ENCODE measurements at places on chromosomes 12 and 14.

GRCh38 chr12:45981075-45981837 lies 9.1 kb downstream of the SCAF11 start:
- no peak for DNase-seq

DNA sequence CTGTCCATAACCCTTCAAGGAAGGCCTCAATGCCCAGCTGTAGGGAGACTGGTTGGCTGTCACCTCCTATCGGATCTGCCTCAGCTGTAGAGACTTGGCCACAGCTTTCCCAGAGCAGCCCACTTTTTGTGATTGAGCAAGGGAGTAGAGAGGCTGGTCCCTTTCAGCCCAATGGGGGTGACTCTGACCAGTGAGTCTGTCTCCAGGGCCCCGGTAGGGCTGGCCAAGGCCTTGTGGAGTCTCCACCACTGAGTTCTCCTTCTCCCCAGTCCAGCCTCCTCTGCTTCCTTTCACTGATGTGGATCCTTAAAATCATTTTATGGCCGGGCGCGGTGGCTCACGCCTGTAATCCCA lies 14.5 kb upstream of the HPD start:
- DNase-seq: no peak

- no peak for DNase-seq
These were observed 208.1 kb downstream of the ZFP36L1 start for GRCh38 chr14:68584786-68585185.

GRCh38 chr12:124808272-124808671 lies 55.4 kb downstream of the SCARB1 start:
- DNase-seq: no peak

GRCh38 chr12:65938807-65939206 lies 114.5 kb downstream of the HMGA2 start:
- DNase-seq: no peak

DNA sequence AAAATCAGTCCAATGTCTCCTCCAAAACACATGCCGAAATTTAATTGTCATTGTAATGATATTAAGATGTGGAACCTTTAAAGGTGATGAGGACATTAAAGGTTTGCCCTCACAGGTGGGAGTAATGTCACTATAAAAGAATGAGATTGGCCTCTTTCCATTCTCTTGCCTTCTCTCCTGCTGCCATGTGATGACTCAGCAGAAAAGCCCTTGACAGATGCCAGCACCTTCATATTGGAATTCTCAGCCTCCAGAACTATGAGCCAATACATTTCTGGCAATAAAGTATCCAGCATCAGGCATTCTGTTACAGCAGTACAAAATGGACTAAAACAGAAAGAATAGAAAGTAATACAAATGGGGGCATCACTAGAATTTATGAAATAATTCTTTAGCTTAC lies 609.7 kb downstream of the SLC16A7 start:
- DNase-seq: no peak

DNA sequence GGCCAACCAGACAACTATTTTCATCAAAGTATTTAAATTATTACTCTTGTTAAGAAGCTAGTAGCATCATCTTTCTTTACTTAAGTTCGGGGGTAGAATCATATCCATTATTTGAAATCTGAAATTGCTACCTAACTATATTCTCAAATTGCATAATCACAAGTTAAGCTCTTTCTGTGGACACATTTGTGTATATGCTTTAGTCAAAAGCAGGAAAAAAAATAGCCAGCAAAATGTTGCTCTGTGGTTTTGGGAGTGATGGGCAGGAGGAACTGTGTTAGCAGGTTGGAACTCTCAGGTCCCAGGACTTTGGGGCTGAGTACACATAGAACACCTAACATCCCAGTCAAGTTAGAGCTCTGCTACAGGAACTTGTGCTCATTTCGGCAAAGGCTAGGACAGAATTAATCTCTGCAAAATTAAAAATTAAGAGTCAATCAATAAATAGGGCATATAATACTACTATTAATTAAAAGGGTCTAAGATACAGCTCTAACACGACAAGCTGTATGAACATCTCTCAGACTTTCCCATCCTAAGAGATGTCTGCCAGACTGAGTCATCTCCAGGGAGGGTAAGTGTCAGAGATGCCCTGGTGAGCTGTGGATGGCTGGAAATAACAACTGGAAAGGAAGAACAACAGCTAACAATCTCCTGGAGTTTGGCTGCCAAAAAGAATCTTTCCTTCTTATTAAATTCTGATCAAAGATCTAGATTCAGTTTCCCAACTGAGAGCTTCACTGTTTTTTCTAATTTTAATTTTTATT lies 203.5 kb upstream of the GZMB start:
- no peak for DNase-seq

DNA sequence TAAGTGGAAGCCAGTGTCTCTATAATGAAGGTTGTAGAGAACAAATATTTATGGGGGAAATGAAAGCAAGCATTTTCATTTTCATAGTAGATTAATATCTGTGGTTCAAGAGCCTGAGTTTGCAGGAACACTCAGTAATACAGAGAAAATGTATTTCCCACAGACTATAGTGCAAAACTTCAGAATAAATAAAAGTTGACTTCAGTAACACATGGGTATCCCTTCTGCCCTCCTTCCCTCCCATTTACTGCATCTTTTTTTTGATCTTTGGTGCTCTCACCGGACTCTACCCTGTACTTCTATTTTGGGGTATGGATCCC lies 75.3 kb upstream of the AMN1 start:
- no peak for DNase-seq

- DNase-seq: no peak
These were observed 273.9 kb downstream of the TMEM132D start for GRCh38 chr12:129629901-129630300.

DNA sequence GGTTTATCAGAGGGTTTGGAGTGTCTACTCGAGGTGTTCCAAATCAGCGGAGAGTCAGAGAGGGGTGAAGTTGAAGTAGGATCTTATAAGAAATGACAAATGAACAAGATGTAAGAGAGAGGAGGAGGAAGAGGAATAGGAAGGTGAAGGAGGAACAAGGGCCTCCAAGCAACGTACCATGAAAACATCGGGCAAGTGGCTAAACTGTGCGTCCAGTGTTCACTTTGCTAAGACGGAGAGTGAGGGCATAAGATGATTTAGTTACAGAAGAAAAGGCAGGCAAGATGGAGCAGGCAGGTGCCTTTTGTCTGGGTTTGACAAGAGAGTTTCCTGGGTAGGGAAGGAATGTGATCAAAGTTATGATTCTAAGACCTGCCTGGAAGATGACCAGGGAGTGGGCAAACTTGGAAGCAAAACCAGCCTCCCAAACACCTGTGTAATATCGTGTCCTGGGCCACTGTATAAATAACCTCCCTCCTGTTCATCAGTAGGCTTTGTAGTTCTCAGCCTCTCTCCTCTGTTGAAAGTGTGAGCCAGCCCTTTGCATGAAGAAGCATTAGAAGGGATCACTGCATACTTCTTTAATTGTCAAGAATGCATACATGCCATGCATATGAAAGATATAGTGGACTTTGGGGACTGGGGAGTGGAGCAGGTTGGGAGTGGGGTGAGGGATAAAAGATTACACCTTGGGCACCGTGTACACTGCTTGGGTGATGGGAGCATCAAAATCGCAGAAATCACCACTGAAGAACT lies 111.4 kb downstream of the ZFP36L1 start:
- no peak for DNase-seq

- DNase-seq: no peak
These were observed 66.6 kb downstream of the ERGIC2 start for GRCh38 chr12:29314416-29314815.

DNA sequence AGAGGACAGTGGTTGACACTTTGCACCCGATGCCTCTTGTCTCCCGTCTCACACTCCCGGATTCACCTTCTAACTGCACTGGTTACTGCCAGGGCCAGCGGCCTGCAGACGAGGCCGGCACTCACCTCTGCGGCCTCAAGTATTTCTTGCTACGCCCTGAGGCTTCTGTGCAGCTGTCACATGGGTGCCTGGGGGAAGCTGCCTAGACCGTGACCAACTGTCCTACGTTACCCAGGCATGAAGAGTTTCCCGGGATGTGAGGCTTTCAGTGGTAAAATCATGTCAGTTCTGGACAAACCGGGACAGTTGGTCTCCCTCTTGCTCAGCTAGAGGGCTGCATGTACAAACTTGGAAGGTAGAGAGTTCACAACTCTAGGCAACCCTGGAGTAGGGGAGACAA lies 274.5 kb downstream of the GLT1D1 start:
- no peak for DNase-seq

DNA sequence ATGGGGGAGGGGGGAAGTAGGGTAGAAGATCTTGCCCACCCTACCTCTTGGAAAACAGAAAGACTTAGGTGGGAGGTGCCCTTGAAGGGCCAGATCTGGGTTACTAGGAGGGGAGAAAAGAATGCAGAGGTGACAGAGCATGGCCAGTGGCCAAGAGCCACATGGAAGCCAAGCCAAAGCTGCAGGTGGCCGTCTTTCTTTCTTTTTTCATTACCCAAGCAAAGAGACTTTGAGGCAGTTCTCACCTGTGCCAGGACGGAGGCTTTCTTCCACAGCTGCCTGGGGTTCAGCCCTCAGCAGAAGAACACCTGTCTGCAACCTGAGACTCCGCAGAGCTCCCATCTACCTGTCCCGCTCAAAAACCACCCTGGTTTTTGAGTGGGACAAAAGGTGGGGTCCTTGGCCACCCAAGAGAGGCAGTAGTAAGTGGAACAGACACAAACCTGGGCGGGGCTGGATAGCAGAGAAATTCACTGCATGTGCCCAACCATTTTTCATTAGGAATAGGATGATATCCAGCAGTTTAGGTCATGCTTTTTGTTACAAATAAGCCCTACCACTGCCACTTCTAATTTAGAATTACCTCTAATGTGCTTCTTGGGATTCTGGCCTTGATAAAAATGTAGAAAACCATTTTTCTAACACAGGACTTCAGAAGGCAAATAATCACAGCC lies 116.5 kb downstream of the DYRK2 start:
- no peak for DNase-seq

DNA sequence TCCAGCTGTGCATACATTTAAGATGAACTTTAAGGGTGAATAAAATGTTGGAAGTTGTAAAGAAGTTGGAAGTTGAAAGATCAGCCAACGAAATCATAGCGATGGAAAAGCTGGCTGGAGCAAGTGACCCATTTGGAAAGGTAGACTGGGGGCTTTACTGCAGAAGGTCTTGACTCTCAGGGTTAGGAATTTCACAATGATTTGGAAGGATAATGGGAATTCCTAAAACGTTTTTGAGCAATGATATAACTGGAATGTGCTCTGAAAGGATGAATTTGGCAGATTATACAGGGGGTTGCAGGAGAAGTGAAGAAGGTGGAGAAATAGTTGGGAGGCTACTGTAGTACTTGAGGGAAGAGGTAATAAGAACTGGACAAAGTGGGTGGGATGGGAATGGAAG lies 27.4 kb downstream of the EMP1 start:
- no peak for DNase-seq

DNA sequence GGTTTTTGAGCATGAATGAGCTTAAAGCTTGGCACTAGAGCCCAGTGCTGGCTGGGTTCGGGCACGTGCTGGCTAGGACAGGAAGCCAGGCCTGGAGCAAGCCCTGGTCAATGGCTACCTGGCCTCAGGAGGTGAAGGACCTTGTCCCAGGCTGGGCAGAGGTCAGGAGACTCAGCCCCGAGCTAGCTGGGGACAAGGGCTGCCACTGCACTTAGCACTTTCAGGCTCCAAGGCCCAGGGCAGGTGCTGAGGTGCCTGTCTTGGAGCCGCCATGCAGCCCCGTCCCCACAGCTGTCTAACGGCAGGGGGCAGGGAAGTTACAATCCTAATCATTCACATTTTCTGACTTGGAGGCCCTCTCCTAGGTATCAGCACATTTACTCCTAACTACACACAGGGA lies 4.3 kb upstream of the AQP6 start:
- no peak for DNase-seq

DNA sequence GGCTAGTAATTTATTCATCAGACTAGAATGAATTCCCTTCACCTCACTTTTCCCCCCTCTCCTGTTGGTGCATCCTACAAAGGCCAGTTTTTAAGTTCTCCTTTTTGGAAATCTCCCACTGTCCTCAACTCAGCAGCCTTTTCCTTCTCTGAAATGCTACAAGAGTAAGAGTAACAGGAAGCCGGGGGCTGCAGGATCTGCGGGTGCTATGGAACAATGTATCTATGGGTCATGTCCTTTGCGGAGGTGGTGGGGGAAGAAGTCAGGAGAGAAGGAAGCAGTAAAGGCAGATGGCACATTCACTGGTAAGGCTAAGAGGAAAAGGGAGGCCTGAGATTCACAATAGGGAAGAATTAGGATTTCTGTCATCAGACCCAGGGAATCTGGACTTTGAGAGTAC lies 22.2 kb upstream of the TESC start:
- no peak for DNase-seq

DNA sequence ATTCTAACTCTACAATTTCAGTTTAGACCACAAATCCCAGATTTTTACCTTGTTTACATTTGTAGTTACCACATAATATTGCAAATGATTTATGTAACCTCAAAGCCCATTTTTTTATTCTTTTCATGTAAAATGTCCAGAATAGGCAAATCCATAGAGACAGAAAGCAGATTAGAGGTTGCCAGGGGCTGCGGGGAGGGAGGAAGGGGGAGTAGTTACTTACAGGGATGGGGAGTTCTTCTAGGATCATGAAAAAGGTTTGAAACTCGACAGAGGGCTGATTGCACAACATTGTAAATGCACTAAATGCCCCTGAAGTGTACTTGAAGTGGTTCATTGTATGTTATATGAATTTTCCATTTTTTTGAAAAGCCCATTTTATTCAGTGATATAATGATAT lies 66.5 kb downstream of the PPP2R5C start:
- no peak for DNase-seq

DNA sequence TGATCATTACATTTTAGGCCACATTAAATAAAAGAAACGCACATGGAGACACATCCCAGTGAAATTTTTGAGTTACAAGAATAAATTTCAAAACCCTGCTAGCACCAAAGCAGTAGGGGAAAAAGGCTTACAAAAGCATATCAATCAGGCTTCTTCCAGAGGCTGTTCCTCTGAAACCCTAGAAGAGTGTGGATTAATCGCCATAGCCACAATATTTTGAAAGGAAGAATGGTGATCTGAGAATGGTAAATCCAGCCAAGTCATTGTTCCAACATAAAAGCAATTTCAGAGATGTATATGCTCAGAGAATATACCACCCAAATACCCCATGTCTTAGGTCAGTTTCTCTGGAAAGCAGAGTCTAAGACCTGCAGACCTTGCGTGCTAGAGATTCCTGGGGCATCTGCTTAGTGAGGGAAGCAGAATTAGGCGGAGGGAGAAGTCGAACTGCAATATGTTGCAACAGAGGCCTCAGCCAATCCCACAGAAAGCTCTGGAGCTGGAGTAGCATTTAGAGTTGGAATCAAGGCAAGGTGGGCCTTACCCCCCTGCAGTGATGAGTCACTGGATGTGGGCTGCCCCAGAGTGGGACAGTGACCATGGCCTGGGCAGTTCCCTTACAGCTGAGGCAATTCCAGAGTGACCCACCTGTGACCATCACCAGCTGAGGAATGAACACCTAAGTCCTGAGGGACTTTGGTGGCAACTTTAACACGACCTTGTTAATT lies 125.2 kb downstream of the NTF3 start:
- no peak for DNase-seq

DNA sequence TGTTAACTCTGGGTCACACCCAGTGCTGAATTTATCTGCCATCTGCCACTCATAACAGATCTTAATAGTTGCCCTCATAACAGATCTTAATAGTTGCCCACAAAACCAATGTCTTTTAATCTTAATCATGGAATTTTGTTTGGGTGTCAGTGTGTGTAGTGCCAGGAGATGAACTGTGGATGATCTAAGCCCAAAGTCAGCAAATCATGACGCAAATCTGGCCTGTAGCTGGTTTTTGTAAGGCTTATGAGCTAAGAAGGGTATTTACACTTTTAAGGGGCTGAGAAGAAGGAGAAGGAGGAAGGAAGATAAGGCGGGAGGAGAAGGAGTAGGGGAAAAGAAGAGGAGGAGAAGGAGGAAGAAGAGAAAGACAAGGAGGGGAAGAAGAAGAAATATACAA lies 10.0 kb upstream of the IL26 start:
- no peak for DNase-seq

- no peak for DNase-seq
These were observed 266.4 kb upstream of the RGS6 start for GRCh38 chr14:71665781-71666180.

All from stimulated activated CD4-positive, alpha-beta T cell treated with anti-CD3 and anti-CD28 coated beads, TNF-alpha, amount 100 ng/mL, for 24 hours (primary cell).